ENCODE measurements at places on chromosomes 13 and 19. TPM values are rescaled to one million over a fixed set of nuclear protein-coding genes. Genes with fewer than 3 reads are reported as not detected.

Gene RB1
- 27.5 TPM for total RNA-seq

Gene ELANE
- total RNA-seq, result not detected

Gene SULT2A1
- total RNA-seq, result not detected

Gene NALCN
- total RNA-seq, result 0.66 TPM

Gene ZNF345
- total RNA-seq, result 2.4 TPM

Gene TRIP10
- total RNA-seq, result 41.6 TPM

Data from uterine smooth muscle cell (primary cell).